CD4-positive, alpha-beta T cell treated with Interleukin-4 for 1 hour (primary cell): ENCODE measurements at places on chromosomes 3 and 15.

- no peak for DNase-seq
These were observed 39.3 kb upstream of the PPP4R2 start for GRCh38 chr3:72957297-72957696.

DNA sequence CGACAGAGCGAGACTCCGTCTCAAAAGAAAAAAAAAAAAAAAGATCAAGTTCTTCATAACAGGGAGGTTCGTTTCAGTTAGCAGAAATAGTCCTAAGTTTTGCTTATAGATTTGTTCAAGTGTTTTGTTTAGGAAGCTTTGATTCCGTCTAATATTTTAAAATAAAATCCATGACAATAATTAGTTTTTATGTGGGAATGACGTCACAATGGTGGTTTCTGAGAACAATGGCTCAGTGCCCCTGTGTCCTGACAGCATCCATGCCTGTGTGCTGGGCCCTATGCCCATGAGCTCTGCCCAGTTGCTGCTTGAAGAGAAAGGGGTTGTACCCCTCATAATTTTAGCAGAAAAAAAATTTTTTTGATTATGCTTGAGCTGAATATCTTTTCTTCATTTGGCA, 134.0 kb downstream of the SST start:
- DNase-seq: no peak

GRCh38 chr3:24986612-24987011, 441.5 kb upstream of the RARB start:
- no peak for DNase-seq

GRCh38 chr3:114872050-114872449, 275.0 kb downstream of the ZBTB20 start:
- DNase-seq: no peak

DNA sequence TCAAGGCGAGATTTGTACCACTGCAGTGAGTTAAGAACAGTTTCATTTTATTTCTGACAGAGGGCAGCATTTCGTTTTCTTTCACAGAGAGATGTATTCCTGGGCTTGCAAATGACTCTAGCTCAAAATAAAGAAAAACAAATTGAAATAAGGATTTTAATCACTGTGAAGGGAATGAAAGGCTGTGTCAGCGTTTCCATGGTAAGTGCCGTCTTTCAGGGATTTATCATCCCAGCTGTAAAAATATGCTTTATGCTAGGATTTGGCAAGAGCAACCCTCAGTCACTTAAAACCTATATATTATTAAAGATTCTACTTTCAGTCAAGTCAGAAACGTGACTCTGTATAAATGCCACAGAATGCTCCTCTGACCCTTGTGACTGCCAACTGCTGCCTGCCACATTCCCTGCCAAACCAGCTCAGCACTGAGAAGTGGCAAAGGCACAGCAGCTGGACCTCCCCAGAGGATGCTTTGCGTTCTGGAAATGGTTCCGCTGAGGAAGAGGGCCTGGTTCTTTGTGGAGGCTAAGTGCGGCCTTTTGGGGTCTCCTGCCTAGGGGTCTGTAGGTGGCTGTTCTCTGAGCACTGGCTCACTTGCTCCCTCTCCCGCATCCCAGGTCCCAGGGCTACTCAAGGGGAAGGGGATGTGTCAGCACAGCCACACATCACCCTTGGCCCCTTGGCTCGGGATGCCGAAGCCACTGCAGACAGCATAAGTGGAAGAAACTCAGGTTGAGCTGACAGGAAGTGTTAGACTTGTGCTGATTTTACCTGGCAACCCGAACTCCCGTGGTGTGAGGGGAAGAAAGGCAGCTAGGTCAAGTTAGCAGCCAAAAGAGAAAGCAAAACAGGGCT, 56.6 kb upstream of the POMGNT2 start:
- DNase-seq: peak; percentile 70
